ENCODE measurements at places on chromosomes 16 and 17.

DNA sequence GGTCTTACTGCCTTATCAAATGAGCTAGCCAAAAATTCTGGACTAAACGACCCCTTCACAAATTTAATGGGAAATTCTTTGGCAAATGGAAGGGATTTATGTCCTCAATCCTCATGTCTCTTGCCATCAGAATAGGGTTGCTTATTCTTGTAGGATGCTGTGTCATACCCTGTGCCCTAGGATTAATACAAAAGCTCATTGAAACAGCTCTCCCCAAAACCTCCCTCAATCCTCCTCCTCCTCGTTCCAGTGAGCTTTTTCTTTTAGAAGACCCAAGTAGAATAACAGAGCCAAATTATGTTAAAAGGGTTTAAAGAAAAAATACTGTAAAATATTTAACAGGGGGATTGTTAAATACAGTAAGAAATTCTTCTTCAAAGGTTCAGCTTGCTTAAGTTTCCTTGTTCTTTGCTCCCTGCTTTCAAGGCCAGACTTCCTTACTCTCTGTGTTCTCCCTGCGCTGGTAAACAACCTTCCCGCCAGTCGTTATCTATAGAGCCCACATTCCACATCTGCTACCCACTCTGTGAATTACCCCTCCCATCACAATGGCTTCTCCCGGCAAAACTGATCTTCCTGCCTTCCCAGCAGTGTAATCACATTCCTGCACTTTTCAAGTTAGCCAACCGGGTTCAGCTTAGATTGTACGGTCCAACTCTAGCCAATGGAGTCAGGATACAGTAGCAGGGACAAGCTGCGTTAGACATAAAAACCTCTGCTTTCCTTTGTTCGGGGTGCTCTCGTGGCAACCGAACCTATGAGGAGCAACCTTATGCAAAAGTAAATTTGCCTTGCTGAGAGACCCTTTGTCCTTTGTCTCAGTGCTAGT is 9.7 kb downstream of the HPR start:
- no peak for DNase-seq

GRCh38 chr16:71629278-71630016 is 3.5 kb downstream of the MARVELD3 start:
- DNase-seq = no peak

GRCh38 chr16:11546608-11547061 is 40.1 kb downstream of the LITAF start:
- peak; percentile 44 for DNase-seq

GRCh38 chr16:10813099-10813455 is 5.5 kb downstream of the TVP23A start:
- no peak for DNase-seq

- DNase-seq = no peak
Measured at GRCh38 chr17:71224824-71225575, 895.8 kb upstream of the SOX9 start.

- no peak for DNase-seq
Measured at GRCh38 chr16:75614066-75614897, 8.8 kb downstream of the ADAT1 start.

DNA sequence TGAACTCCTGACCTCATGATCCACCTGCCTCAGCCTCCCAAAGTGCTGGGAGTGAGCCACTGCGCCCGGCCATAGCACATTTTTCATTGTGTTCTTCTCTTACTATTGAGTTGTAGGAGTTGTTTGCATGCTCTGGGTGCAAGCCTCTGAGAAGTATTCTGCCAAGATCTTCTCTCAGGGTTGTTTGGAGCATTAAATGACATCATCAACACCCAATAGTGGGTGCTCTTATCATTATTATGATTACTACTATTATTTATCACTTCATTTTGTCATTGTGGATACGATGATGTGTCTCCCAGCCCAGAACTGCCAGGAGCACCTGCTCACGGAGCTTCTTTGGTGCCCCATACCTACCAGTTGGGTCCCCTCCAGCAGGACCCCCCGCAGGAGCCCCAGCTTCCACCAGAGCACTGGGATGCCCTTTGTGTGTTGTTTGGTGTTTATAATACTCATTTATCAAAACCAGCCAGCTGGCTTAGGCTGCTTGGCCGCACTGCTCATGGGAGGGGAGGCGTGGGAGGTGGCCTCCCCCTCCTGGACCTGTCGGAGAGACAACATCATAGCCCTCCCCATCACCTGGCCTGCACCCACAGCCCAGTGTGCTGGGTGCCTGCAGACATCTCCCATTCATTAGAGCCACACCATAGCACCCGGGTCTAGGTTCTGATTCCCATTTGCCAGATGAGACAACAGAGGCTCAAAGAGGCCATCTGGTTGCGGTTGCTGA is 12.9 kb upstream of the MAP2K3 start:
- DNase-seq = no peak

GRCh38 chr17:37239690-37240334 is 136.0 kb upstream of the C17orf78 start:
- DNase-seq = peak; percentile 17

- DNase-seq = no peak
Measured at GRCh38 chr17:83204230-83204725, 124.9 kb downstream of the METRNL start.

GRCh38 chr17:57508671-57509070 is 236.4 kb downstream of the CCDC182 start:
- no peak for DNase-seq

DNA sequence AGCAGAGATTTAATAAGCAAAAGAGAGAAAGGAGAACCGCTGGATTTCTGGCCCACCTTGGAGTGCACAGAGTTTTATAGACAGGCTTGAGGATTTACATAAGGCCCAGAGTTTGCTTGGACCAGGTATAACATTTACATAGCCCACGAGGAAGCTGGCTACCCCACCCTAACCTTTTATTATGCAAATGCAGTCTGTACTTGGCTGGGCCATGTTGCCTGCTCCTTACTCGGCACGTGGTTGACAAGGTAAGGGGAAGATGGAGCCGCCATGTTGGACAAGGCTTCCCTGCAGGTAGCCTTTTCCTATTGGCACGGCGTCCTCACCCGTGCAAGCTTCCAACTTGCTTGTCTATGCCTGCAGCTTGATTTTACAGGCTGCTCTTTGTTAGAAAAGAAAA is 35.2 kb upstream of the HS3ST3A1 start:
- no peak for DNase-seq

DNA sequence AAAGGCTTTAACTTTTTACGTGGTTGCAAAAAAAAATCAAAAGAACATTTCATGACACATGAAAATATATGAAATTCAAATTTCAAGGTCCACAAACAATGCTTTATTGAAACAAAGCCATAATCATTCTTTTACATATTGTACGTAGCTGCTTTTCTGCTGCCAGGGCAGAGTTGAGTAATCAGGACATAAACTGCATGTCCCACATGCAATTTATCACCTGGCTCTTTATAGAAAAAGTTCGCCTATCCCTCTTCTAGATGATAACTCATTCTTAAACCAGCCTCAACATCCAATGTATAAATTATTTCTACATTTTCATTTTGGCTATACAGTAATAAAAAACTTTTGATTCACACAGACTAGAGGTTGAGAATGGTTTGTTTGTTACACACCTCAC is 154.9 kb downstream of the AXIN2 start:
- no peak for DNase-seq

GRCh38 chr17:17533901-17534441 is 37.8 kb upstream of the RASD1 start:
- no peak for DNase-seq

DNA sequence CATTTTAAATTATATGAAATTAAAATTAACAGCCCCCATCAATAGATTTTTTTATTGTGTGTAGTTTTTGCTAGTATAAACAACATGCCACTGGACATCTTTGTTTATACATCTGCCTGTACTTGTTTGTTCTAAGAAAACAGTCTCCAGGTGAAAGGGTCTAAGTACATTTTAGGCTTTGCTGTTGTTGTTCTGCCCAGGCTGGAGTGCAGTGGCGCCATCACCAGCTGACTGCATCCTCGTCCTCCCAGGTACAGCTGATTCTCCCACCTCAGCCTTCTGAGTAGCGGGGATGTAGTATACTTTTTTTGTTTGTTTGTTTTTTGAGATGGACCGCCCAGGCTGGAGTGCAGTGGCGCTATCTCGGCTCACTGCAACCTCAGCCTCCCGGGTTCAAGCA is 25.5 kb downstream of the C17orf58 start:
- DNase-seq = no peak

- DNase-seq = no peak
Measured at GRCh38 chr17:21031756-21032396, 10.9 kb downstream of the USP22 start.

GRCh38 chr16:53714205-53715022 is 10.5 kb downstream of the FTO start:
- DNase-seq = peak; percentile 39

GRCh38 chr17:364766-365165 is 12.2 kb upstream of the RPH3AL start:
- no peak for DNase-seq

DNA sequence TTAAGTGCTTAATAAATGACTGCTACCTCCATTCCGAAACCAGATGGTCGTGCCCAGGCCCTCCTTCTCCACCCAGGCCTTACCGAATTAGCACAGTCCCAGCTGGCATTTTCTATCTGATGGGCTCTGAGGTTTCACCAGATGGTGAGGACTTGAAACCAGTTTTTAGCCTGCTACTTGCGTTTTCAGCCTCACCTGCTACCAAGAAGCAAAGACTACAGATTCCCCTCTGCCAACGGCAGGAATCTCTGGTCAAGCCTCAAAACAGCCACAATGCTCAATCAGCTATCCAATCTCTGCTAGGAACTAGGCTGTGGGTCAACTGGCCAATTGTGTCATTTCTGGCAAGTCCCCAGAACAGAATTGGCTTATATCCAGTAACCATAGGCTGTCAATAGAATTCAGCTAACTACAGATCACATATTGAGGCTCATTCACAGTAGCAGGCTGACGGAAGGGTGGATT is 11.7 kb downstream of the PECAM1 start:
- no peak for DNase-seq

DNA sequence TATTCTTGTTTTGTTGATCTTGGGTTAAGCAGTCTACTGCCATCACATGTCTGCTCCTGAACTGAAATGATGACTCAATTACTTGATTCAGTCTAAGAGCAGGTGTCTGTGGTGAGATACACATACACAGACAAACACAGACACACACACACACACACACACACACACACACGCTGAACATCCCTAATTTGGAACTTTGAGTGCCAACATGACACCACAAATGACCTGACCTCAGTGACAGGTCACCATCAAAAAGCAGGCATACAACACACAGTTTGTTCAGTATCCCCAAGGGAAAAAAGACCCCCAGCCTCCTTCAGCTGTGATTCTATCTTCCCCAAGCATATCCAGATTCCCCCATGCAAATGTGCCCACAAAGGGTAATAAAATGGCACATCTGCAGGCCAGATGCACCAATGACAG is 130.1 kb upstream of the TMEM97 start:
- DNase-seq = no peak

- DNase-seq = peak; percentile 24
Measured at GRCh38 chr17:13825526-13826040, 223.9 kb upstream of the HS3ST3A1 start.

GRCh38 chr16:10995565-10995964 is 51.2 kb downstream of the CLEC16A start:
- DNase-seq = no peak

DNA sequence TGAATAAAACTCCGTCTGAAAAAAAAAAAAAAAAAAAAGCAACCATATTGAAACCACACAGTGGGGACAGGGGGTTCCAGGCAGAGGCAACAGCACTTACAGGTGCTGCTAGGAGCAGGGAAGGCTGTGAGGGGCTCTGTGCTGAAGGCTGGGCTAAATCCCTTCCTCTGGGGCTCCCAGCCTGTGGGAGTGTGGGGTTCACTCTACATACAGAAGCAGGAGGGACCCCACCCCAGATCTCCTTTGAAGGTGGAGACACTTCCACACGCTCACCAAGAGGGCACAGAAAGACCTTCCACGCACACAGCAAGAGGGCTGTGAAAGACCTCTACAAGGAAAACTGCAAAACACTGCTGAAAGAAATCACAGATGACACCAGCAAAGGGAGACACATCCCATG is 53.9 kb downstream of the USP22 start:
- DNase-seq = no peak

DNA sequence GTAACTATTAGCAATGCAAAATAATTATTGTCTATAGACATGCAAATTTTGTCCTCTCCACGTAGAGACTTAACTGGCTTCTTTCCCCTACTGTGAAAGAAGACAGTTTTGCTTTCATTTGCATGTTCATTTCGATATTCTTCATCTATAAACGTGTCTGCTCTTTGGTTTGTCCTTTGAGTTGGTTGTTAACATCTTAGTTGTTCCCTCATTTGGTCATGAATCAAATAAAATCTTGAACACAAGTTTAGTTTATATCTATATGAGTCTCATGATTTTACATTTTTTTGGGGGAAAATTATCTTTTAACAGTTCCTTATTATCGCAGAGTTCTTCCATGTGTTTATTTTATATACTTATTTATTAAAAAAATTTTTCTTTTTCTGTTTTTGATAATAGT is 214.4 kb downstream of the UTP18 start:
- no peak for DNase-seq

- DNase-seq = no peak
Measured at GRCh38 chr16:16093628-16094332, 129.5 kb downstream of the ABCC6 start.

DNA sequence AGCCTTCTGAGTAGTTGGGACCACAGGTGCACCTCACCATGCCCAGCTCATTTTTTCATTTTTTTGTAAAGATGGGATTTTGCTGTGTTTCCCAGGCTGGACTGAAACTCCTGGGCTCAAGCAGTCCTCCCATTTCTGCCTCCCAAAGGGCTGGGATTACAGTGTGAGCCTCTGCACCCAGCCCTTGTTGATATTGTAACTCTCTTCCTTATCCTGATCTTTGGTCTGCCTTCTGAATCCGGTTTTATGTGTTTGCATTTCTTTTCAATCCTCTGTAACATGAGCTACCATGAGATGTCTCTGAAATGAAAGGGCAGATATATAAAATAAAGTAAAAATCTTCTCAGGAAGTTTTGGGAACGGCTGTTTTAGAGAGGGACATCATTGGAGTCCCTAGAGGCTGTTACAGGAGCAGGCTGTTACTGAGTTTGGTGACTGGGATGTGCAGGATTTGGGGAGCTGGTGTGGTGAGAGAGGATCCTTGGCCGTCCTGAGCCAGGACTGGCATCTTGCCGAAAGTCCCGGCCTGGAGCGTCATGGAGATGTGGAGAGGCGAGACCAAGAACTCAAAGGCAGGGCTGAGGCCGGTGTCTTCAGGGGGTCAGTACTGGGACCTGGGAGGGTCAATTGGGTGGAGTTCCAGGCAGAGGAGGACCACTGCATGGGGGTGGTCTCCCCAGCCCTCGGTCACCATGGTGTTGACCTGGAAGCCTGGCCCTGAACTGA is 39.4 kb downstream of the ATP2C2 start:
- DNase-seq = no peak
